ENCODE measurements at places on chromosomes 7 and 10.

- ATAC-seq: no peak
Observed at GRCh38 chr10:52664629-52665028, 108.0 kb downstream of the MBL2 start.

DNA sequence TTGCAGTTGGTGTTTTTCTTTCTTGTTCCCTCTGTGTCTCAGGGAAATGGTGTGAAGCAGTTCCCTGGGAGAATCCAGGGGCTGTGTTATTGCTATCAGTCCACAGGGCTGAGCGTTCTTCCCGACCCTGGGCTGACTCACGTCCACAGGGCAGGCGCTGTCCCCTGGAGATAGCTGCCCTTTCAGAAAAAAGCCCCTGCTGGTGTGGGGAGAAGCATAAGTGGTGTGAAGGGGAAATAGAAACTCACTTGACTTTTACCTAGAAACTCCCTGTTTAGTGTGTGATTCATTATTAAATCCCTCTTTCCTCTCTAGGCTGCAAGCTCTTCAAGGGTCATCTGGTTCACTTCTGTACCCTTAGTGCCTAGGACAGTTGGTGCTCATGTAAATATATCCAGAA lies 63.3 kb upstream of the SMNDC1 start:
- peak; percentile 82 for ATAC-seq

DNA sequence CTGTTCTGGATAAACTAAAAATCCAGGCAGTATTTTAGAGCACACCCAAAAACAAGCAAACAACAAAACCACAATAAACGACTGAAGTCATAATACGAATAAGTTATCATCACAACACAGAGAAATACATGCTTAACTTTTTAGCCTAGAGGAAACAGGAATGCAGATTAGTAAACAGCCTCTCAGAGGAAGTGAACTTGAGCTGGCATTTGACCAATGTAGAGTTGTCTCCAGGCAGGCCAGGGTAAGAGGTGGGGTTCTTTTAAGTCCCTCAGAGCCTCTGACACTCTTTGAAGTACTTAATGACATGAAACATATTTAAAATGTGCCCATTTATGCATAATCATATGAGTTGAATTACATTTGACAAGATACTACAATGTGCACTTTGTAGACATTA lies 43.3 kb upstream of the PLXDC2 start:
- ATAC-seq: no peak

GRCh38 chr7:38746438-38746837 lies 115.3 kb upstream of the AMPH start:
- ATAC-seq: no peak

DNA sequence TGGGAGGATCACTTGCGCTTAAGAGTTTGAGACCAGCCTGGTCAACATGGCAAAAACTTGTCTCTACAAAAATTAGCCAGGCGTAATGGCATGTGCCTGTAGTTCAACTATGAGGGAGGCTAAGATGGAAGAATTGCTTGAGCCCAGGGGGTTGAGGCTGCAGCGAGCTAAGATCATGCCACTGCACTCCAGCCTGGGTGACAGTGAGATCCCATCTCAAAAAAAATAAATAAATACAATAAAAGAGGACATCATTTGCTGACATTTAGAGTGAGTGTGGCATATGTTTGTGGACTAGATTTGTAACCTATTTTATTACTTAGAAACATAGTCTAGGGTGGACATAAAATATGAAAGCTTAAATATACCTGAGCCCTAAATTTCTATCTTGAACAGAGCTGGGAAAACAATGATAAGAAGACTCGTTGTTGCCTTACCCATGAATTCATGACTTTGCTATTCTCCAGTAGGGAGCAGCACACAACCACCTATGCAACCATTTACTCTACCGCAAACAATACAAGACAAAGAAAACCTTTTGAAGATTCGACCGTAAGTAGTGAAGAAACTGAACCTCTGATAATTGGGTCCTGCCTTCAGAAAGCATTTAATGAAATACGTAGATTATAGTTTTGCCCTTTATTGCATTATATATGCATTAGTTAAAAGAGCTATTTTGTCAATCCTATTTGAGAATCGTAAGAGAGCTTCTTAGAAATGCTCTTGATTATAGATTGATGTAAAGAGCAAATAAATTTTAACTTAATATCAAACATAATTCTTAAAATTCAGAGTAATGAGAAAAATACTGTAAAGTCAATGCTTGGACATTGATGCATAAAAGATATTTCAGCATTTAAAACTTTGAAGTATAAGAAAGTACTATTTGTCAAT lies 83.5 kb downstream of the GNAT3 start:
- ATAC-seq: no peak

DNA sequence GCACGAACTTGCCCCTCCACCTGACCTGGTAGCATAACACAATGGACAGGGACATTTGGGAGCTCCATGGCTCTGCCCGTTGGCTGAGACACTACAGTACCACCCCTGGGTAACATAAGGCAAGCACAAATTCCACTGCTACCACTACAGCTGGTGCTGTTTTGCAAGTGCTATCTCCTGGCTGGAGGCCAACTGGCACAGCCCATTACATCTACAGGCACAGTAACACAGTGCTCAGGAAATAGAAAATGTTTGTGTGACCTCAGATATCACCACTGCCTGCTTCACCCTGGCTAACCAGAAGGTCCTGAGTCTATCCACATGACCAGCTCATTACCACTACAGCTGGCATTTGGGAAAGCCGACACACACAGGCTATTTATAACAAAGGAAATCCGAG lies 631.1 kb upstream of the MBL2 start:
- ATAC-seq: peak; percentile 32

- no peak for ATAC-seq
Observed at GRCh38 chr10:95561864-95562177, 650 bp upstream of the SORBS1 start.

DNA sequence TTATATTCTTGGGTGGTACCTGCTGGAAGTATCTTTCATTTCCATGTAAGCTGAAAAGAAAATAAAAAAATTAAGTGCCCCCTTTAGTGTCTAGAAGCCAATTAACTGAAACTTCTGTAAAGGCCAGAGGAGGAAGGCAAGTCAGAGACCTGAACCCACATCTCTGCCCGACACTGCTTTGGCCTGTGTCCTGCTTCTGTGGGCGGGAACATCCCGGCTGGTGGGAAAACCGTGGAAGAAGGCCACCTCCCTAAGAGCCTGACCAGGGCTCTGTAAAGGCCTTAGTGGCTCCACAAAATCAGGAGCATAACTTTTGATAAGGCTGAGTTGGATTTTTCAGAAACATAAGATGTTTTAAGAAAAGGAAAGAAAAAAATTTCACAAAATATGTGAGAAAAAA lies 9.4 kb downstream of the CPXM2 start:
- no peak for ATAC-seq
